ENCODE measurements at places on chromosomes 2 and 18.

GRCh38 chr18:686339-687111, 25.9 kb downstream of the ENOSF1 start:
- DNase-seq: no peak

DNA sequence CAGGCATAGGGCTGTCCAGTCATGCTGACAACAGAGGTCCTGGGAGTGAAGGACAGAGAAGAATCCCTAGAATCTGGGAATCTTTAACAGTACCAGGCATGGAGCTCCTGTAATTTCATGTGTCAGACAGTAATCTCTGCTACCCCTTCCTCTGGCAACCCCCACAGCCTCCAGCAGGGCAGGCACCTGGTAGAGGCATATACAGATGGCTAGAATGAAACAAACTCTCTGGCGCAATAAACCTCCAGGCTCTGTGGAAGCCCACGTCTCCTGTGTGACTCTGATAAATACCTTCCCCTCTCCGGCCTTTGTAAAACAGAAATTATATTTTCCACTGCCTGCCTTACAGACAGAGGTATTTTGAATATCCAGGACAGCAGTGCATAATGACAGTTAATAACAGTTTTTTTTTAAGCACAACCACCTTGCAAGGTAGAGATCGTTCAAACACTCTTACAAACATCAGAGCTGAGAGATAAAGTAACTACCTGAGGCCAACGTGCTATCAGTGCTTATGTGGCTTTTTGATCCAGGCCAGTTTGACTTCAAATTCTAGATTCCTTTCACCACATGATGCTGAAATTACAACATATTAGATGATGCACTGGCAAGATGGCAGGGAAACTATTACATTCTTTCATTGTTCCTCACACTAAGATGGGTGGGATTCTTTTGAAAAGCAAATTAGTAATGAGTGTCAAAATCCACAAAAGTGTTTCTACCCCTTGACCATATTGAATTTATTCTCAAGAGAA, 47.7 kb upstream of the TMEM247 start:
- DNase-seq: no peak

- DNase-seq: no peak
Observed at GRCh38 chr18:62088156-62088555, 98.7 kb downstream of the PIGN start.

DNA sequence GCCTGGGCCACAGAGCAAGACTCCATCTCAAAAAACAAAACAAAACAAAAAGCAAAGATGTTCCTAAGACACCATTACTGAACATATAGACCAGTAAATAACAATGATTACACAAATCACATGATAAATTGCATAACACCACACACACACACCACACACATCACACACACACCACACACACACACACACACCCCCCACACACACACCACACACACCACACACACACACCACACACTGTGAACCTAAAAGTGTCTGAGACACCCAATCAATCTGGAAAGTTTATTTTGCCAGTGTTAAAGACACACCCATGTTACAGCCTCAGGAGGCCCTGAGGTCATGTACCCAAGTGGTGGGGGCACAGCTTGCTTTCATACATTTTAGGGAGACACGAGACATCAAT, 62.6 kb upstream of the ASAP2 start:
- no peak for DNase-seq

DNA sequence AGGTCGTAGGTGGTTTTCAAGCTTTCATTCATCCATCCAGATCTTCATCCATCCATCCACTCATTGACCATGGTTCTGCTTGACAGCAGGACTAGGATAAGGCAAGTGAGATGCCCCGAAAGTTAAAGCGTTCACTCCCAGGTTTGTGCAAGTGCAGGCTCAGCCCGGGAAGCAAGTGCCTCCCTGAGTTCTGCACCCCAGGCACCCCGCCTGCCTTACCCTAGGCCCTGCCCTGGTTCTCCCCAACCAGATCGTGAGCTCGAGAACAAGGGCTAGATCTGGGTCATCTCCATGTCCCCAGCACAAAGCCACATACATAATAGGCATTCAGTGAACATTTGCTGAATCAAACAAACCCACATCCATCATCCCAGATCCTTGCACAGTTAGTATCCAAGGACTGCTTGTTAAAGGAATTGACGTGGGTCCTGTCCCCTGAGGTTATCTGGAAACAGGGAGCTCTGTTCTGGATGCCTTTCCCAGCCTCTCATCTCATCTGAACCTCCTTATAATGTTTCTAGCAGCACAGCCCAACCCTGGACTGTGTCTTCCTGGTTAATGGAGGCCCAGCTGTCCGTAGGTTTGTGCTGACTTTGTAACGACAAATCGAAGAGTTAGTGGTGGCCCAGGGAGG, 116.1 kb upstream of the GPC1 start:
- no peak for DNase-seq

DNA sequence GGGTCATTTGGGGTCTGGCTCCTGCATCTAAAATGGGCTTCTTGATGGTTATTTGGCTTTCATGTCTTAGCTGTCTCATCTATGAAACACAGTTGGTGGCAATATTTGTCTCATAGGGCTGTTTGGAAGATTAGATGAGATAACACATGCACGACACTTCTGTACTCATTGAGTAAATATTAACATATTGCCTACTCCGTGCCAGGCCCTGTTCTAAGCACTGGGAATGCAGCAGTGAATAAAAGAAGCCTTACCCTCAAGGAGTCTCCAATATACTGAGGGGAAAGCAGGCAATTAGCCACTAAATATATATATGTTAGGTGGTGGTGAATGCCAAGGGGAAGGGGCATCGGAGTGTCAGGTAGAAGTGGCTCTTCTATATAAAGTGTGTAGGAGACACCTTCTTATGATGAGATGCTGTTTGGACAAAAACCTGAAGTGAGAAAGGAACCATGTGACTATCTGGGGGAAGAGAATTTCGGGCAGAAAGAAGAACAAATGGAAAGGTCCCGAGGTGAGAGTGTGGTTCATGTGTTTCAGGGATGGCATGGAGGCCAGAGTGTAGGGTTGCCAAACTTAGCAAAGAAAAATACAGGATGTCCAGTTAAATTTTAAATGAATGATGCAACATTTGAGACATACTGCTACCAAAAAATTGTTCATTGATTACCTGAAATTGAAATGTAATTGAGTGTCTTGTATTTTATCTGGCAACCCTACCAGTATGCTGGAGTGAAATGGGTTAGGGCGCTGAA, 11.8 kb downstream of the SLC3A1 start:
- no peak for DNase-seq

DNA sequence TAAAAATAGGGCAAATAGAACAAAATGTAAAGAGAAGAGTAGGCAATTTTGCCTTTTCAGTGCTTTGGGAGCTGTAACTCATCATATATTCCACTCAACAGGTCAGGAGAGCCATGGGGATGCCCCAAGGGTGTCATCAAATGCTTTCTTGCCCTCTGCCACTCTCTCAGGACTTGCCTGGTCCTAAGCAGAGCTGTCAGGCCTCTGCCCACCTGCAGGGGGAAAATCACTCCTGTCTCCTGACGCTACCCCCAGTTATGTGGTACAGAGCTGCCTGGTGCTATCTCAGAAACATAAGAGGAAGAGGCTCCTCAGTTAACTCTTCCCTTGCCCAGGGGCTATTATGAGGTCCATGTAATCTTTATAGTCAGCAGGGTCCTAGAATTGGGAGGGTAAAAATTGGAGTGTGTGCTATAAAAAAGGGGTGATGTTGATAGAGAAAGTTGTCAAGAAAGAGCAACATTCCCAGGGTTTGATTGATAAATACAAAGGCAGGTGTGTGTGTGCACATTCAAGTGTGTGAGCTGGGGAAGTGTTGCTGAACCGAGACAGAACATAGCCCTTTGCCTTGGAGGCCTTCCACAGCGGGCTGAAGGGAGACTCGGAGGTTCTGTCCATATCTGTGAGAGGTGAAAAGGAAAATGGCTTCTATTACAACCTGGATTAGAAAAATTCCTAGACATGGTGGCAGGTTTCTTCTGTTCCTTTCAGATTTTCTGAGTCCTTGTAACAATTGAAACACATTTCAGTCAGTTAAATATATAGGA, 25.4 kb downstream of the PTPRM start:
- DNase-seq: no peak

DNA sequence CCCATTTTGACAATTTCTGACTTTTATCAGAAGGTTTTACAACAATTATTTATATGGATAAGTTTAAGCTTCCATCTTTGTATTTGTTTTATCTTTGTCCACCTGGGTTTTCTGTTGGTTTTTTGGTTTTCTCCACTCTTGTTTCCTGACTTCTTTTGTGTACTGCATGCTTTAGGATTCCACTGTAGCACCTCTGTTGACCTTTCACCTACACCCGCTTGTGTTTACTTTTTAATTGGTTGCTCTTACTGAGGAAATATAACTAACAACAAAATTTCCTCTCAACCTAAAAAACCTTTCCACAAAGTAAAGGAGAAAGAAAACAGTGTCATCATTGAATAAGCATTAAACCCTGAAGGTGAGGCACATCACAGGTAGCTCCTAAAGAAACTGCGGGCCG, 39.8 kb upstream of the TTR start:
- no peak for DNase-seq

- no peak for DNase-seq
Observed at GRCh38 chr18:57439609-57439968, 4.4 kb downstream of the ONECUT2 start.

Measured in dorsolateral prefrontal cortex (tissue), 122 donors.